ENCODE measurements at places on chromosomes 5 and 9.
A peak's percentile ranks its signal among the peaks of the same experiment; 100 is the strongest.

DNA sequence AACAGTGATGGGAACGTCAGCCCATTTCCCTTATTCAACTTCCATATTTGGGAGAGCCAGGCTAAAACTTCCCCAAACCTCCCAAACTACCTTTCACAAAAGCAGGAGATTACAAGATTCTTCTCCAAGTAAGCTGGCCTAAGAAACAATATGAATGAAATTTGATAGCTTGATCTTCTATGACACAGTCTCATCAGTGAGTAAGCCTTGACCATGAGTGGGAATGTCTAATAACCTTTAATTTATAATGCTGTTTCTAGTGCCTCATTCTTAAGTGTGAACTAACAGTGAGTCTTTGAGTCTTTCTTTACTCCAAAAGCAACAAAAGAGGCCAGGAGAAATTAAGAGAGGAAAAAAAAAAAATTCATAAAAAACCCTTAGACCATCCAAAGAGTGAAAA lies 1379.9 kb downstream of the EFNA5 start:
- no peaks in the 10 kb centered on the region for H3K36me3 ChIP-seq
- DNase-seq = no peak
- H3K4me1 ChIP-seq = no peaks in the 10 kb centered on the region
- no peaks in the 10 kb centered on the region for H3K27me3 ChIP-seq

- DNase-seq = no peak
- H3K4me3 ChIP-seq = no peak overlapping the region
- no peaks in the 10 kb centered on the region for H3K27me3 ChIP-seq
- H3K27ac ChIP-seq = no peak overlapping the region
- H3K36me3 ChIP-seq = peaks cover 11% of the 10 kb centered on the region
These were observed 30.0 kb upstream of the JMY start for GRCh38 chr5:79205965-79206364.

GRCh38 chr5:14440582-14441431 lies 140.8 kb upstream of the OTULINL start:
- no peak for DNase-seq
- no peaks in the 10 kb centered on the region for H3K27me3 ChIP-seq

DNA sequence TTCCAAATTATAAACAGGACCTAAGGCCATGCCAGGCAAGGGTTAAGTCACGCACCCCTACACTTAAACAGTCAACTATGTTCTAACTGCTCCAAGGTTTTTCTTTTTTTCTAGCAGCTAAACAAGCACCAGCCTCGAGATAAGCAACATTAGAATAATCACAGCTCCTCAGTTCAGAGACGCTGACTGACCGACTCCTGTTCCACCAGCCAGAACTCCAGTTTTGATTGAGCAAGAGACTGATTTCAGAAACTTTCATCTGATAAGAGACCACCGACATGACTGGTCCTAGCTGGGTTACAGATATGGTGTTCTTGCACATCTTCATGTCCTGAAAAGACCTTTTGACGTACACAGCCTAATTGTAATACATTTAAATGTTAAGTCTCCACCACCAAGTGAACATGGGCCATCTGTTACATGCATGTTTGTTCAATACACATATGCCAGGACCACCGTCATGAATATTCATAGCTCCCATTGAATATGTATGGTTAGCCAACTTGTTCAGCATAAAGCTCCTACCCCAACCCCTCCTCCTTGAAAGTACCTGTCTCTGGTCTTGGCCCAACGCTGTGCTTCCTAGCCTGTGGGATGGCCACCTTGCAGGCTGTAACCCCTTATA lies 23.7 kb upstream of the OTULINL start:
- H3K27me3 ChIP-seq = no peaks in the 10 kb centered on the region
- H3K4me3 ChIP-seq = no peak overlapping the region
- H3K36me3 ChIP-seq = no peaks in the 10 kb centered on the region
- peaks cover 5% of the 10 kb centered on the region for H3K4me1 ChIP-seq
- DNase-seq = no peak
- H3K27ac ChIP-seq = no peak overlapping the region

DNA sequence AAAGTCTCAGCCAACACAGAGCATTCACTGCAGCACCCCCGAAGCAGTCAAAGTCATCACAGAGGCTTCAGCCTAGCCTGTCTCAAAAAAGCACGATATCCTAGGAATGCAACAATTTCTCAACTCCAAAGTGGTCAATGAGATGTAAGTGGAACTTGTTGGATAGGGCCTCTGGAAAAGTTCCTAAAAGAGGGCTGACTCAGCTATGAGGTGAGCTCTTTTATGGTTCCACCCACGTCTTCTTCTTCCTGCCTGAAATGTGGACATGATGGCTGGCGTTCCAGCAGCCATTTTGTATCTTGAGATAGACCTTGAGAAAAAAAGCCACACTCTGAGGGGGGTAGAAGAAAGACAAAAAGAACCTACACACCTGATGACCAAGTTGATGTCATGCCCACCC lies 32.5 kb upstream of the TRIO start:
- no peak overlapping the region for H3K27ac ChIP-seq
- no peak overlapping the region for H3K4me3 ChIP-seq
- H3K36me3 ChIP-seq = peaks cover 1% of the 10 kb centered on the region

DNA sequence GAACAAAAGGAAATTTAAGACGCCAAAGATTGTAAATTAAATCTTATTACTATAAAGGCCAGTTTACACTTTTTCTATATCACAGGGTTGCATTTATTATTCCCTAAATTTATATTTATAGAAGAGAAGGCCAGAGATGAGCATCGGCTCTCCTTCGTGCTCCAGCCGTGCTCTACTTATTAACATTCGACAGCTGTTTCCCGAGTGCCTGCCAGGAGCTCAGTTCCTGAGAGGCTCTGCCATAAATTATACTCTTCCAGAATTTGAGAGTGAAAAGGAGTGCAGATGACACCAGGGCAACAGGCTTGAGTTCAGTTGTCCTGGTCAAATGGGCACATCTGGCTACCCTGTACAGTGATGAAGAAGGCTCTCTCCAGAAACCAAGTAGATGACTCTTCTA lies 70.1 kb downstream of the PCSK5 start:
- no peaks in the 10 kb centered on the region for H3K4me1 ChIP-seq
- no peaks in the 10 kb centered on the region for H3K36me3 ChIP-seq
- no peak for DNase-seq
- H3K27me3 ChIP-seq = no peaks in the 10 kb centered on the region
- H3K4me3 ChIP-seq = no peak overlapping the region

DNA sequence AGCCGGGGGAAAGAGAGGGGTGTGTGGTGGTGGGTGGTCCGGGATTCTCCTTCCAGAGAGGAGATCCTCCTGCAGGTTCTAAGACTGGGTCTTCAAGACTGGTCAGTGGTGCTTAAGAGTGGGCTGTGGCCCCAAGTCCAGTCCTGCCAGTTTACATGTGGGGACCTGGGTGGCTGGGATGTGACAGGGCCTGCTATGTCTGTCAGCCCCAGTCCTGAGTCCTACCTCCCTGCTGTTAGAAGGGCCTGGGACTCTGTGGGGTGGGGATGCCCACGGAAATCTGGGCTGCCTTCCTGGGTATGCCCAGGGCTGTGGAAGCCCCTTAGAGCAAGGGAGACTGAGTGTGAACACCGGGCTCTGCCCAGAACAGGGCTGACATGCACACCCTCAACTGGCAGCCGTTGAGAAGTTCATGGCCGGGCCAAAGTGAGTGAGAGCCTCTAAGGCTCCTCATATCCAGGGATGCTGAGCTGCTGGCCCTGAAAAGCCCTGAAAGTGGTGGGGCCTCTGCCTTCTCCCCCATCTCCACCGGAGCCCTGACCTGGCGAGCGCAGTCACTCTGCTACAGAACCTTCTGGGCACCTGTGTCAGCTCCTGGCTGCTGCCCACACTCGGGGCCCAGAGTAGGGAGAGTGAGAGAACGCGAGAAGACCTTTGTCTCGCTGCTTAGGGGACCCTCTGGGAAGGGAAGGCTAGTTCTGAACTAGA lies 1.7 kb downstream of the PHF2 start:
- H3K36me3 ChIP-seq = no peaks in the 10 kb centered on the region
- peak overlapping the region; percentile 89 for H3K27ac ChIP-seq
- H3K27me3 ChIP-seq = no peaks in the 10 kb centered on the region

DNA sequence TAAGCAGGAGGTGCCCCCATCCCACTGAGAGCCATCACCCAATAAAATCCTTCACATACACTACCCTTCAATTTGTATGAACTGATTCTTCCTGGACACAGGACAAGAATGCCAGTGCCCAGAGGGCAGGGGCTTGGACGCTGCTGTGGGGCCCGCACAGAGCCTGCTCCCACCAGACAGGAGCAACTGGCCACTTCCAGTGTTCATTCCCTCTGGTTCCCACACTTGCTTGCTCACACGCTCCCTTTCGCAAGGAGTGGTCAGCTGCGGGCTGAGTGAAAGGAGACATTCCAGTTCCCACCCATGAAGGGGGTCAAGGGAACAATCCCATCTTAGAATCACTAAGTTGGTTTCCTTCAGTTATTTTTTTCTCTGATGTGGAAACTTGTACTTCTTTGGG lies 314.5 kb upstream of the ACO1 start:
- no peak overlapping the region for H3K4me3 ChIP-seq
- H3K36me3 ChIP-seq = no peaks in the 10 kb centered on the region
- no peak overlapping the region for H3K27ac ChIP-seq
- H3K4me1 ChIP-seq = no peaks in the 10 kb centered on the region

GRCh38 chr5:74946471-74946870 lies 80.3 kb upstream of the FAM169A start:
- no peaks in the 10 kb centered on the region for H3K36me3 ChIP-seq
- H3K27me3 ChIP-seq = peaks cover 7% of the 10 kb centered on the region
- no peaks in the 10 kb centered on the region for H3K4me1 ChIP-seq
- no peak for DNase-seq

DNA sequence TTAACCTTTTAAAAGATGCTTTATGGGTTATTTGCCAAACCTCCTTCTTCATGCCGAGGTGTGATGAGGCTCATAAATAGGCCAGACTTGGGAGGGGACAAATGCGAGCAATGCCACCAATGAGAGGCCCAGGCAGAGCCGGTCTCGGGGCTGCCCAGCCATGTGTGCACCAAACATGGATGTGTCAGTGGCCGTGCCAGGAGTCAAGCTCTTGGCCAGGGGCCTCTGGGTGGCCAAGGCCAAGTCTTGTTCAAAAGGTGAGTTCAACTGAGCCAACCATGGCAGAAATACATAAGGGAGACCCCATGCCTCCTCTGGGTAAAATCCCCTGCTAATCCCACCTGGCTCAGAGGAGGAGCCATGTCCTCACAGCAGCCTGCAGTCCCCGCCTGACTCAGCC lies 10.9 kb upstream of the LCN15 start:
- H3K27ac ChIP-seq = no peak overlapping the region
- DNase-seq = no peak
- no peaks in the 10 kb centered on the region for H3K4me1 ChIP-seq
- peaks cover 38% of the 10 kb centered on the region for H3K27me3 ChIP-seq
- H3K36me3 ChIP-seq = no peaks in the 10 kb centered on the region

- peaks cover 9% of the 10 kb centered on the region for H3K36me3 ChIP-seq
- peaks cover 34% of the 10 kb centered on the region for H3K4me1 ChIP-seq
- peak within 1 kb of the TSS; percentile 72 for H3K4me3 ChIP-seq
- H3K27ac ChIP-seq = peak within 1 kb of the TSS; percentile 46
These were observed at the start of gene ARHGEF28 for GRCh38 chr5:73625944-73626811. ARHGEF28 (plus strand) TSS chr5:73626196; CDS start chr5:73684852, 58,656 bp downstream.

- no peaks in the 10 kb centered on the region for H3K27me3 ChIP-seq
- H3K27ac ChIP-seq = no peak overlapping the region
- peaks cover 16% of the 10 kb centered on the region for H3K4me1 ChIP-seq
- no peak for DNase-seq
These were observed 36.4 kb upstream of the CPEB4 start for GRCh38 chr5:173851595-173852243.

DNA sequence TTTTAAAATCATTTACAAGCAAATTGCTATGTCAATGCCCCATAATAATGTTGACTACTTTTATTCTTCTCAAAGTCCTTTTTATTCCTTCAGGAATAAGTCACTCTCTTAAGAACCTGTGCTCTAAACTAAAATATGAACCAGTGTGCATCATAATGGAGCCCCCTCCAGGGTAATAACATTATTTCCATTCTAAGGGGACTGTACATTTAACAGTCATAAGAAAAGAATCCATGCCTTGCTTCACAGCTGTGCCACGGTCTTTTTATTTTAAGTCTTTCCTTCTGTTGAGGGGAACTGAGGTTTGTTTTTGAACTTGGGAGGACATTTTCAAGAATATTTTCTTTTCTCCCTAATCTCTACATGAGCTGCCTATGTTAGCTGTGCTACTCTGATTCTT lies 297.6 kb downstream of the MAN2A1 start:
- H3K4me3 ChIP-seq = no peak overlapping the region
- peaks cover 18% of the 10 kb centered on the region for H3K4me1 ChIP-seq
- peak overlapping the region; percentile 65 for H3K27ac ChIP-seq
- DNase-seq = no peak
- no peaks in the 10 kb centered on the region for H3K27me3 ChIP-seq
- H3K36me3 ChIP-seq = no peaks in the 10 kb centered on the region

- no peaks in the 10 kb centered on the region for H3K36me3 ChIP-seq
- H3K27me3 ChIP-seq = peaks cover 11% of the 10 kb centered on the region
- H3K27ac ChIP-seq = no peak overlapping the region
These were observed 8.1 kb downstream of the PRDM12 start for GRCh38 chr9:130672466-130672865.

GRCh38 chr5:137015540-137016116 lies 483.5 kb downstream of the SPOCK1 start:
- H3K36me3 ChIP-seq = no peaks in the 10 kb centered on the region
- H3K4me3 ChIP-seq = no peak overlapping the region
- no peak for DNase-seq
- H3K27me3 ChIP-seq = no peaks in the 10 kb centered on the region
- H3K4me1 ChIP-seq = no peaks in the 10 kb centered on the region
- H3K27ac ChIP-seq = no peak overlapping the region

DNA sequence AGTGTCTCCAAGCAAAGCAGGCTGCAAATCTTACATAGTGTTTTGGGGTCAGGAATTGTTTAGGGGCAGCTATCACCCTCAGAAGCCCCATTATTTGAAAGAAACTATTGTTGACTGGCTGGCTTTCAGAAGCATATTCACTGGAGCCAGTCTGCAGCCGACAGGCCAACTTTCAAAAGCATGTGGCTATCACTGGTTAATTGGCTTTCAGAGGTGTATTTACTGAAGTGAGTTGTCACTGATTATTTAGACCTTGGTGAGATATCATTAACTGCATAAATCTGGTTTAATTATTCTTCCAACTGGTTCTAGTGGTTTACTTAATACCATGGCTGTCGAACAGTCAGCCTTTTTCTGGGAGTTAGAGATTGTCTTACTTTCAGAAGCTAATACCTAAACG lies 247.0 kb downstream of the CWC27 start:
- no peak overlapping the region for H3K27ac ChIP-seq
- no peak overlapping the region for H3K4me3 ChIP-seq
- H3K36me3 ChIP-seq = no peaks in the 10 kb centered on the region
- DNase-seq = no peak
- H3K4me1 ChIP-seq = no peaks in the 10 kb centered on the region

- peak overlapping the region; percentile 65 for H3K4me3 ChIP-seq
- H3K27ac ChIP-seq = peak overlapping the region; percentile 96
- no peaks in the 10 kb centered on the region for H3K27me3 ChIP-seq
- DNase-seq = peak; percentile 94
These were observed 10.7 kb downstream of the GSN start for GRCh38 chr9:121278477-121279261.

GRCh38 chr9:82555431-82556051 lies 507.4 kb downstream of the RASEF start:
- no peaks in the 10 kb centered on the region for H3K4me1 ChIP-seq
- H3K36me3 ChIP-seq = no peaks in the 10 kb centered on the region
- DNase-seq = no peak
- H3K4me3 ChIP-seq = no peak overlapping the region
- H3K27me3 ChIP-seq = no peaks in the 10 kb centered on the region
- no peak overlapping the region for H3K27ac ChIP-seq

- H3K27me3 ChIP-seq = no peaks in the 10 kb centered on the region
- peaks cover 52% of the 10 kb centered on the region for H3K4me1 ChIP-seq
- no peak overlapping the region for H3K4me3 ChIP-seq
These were observed 356.1 kb downstream of the SPOCK1 start for GRCh38 chr5:137142764-137143605.
